ENCODE measurements at places on chromosomes 2 and 18.

- no peak for DNase-seq
Measured at GRCh38 chr18:31176531-31176930, 13.9 kb upstream of the DSC1 start.

DNA sequence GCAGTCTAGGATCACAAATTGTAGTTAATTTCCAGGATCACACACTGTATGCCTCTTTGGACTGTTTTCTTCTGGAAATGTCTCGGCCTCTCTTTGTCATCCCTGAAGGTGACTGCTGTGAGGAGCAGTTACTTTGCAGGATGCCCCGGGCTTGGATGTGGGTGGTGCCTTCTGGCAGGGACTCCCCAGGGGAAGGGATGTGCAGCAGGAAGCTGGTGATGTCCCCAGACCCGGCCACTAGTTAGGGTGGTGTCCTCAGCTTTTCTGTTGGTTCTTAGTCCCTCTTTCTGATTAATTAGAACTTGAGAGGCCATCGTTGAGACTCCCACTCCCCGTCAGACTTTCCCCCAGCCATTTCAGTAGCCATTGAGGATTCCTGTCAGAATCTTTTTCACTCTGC, 286.6 kb upstream of the HDAC4 start:
- DNase-seq: no peak

- DNase-seq: no peak
Measured at GRCh38 chr2:6947929-6948676, 30.9 kb downstream of the RNF144A start.

GRCh38 chr2:227942021-227942420, 70.6 kb downstream of the DAW1 start:
- no peak for DNase-seq

DNA sequence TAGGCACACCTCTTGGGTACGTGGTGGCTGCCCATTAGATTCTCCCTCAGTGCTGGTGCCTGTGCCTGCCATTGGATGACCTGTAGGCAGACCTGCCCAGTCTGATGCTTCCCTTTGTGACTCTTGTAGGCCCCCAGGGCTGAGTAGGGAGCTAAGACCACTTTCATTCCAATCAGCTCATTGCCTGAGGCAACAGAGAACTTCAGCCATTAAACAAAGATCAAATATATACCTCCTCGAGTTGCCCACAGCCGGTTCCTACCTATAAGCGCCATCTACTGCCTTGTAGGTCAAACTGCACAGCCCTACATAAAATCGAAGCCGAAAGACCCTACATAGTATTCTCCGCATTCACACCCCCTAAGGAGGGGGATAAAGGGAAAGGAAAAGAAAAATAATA, 184.6 kb downstream of the ETAA1 start:
- DNase-seq: peak; percentile 12

- no peak for DNase-seq
Measured at GRCh38 chr2:121436918-121437317, 93.8 kb upstream of the RNU4ATAC start.

DNA sequence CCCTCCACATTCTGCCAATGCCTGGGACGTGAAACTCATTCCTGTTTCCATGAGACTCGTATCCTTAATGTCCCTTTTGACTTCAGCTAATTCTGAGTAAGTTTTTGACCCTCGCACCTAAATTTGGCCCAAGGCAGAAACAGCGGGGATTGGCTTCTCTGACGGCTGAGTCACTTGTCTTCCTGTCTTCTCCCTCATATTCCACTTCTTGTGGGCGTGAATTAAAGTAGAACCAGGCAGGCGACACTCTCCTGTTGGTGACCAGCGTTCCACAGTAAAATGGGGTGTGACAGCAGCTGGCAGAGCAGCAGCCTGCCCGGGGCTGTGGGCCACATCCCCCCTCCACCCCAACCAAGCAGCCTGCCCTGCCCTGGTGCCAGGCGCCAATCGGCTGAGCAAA, 15.5 kb downstream of the TTC32 start:
- no peak for DNase-seq

DNA sequence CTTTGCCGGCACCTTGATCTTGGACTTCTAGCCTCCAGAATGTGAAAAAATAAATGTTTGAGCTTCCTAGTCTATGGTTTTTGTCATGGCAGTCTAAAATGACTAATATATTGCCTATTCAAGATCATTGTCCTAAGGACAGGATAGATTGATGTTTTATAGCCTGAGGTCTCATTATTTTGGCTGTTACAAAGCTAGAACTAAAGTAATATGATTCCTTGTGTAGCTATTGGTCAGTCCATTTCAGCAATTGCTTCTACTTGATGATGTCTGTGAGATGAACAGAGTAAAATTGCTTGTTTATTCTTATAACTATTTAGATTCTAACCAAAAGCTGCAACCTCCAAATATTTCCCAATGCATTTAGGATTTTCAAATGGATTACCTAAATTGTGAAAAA, 145.0 kb downstream of the HRH4 start:
- DNase-seq: no peak
